ENCODE measurements at places on chromosomes 12 and 14. TPM values are rescaled to one million over a fixed set of nuclear protein-coding genes. Genes with fewer than 3 reads are reported as not detected.
A peak's percentile ranks its signal among the peaks of the same experiment; 100 is the strongest.

KRT6A gene
- 1,688 TPM for total RNA-seq

HOXC10 gene
- total RNA-seq: not detected

TMPRSS12 gene
- total RNA-seq: not detected

ZDHHC22 gene
- not detected for total RNA-seq

DNA sequence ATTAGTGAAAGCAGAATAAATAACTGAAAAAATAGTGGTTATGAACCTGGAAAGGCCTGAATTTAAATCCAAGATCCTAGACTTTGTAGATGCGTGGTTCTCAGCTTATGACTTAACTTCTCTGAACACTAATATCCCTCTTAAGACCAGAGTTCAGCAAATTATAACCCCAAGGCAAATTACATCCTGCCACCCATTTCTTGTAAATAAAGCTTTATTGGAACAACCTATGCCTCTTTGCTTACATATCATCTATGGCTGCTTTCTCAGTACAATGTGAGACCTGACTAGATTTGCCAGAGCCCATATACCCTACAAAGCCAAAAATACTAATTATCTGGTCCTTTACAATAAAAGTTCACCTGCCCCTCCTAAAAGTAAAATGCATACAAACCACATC is 199.1 kb downstream of the MED13L start:
- DNase-seq: no peak

DNA sequence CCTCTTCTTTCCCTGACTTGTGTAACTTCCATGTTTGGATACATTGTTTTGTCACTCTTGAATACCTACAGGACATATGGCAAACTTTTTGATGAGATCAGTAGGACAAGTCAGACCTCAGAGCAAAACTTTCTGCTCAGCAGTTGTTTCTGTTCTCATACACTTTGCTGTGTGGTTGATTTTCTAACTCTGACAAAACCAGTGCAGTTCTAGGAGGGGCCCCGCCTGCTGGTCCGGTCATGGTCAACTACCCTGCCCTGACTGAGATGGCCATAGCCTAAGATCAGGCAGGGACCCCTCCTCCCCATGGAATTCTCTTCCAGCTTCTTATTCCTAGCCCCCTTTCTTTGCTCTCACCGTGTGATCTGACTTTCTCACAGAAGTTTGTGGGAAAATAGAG is 92.8 kb downstream of the OTOGL start:
- DNase-seq: no peak

DNA sequence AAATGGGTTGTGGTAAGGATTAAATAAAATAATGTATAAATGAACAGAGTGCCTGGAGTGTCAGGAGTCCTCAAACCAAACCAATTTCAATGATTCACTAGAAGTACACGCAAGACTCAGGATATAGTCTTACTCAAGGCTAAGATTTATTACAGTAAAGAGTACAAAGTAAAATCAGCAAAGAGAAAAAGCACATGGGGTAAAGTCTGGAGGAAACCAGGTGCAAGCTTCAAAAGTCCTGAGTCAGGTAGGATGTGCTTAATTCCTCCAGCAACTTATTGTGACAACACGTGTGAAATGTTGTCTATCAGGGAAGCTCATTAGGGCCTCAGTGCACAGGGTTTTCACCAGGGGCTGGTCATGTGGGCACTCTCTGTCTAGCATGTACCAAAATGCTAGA is 105.8 kb upstream of the NAP1L1 start:
- DNase-seq: no peak

DNA sequence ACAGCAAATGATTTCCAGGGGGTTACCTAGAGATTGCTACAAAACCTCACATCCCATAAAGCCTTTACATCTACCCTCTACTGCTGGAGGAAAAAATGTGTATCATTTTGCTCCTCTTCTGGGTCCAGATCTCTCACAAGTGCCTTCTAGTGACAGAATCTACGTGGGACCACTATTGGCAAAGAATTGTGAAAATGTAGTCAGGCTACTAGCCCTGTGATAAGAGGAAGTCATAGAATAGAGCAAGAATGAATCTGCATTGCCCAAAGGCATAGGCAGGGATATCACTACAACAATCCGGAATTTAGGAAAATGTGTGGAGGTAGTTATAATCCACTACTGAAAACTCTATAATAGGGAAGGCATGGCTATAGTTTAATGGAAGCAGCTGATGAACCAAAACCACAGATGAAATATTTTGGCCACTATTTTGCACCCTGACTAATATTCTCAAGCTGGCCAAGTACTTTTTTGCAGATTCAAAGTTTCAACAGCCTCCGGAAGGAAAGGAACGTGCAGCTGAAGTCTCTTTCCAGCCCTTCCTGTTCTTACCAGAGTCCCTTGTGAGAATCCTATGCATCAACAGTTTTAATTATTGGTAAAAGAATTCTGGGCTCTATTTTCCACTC is 176.8 kb downstream of the PHLDA1 start:
- no peak for DNase-seq

DNA sequence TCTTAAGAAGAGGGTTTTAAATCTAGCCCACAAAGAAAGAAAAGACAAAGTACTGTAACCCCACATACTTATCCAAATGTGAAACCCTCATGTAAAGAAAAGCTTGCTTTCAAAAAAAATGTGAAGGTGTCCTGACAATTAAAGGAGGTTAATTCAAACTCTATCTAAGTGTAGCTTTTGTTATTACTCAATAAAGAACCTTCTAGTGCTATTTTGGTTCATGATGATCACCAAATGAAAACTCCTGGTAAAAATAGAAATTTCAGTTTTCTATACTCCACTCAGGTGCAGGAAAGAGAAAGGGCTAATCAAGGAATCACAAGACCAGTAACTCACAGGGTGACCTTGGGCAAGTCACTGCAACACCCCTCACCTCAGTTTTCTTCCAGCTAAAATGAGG is 1.6 kb downstream of the STAB2 start:
- DNase-seq: no peak

DNA sequence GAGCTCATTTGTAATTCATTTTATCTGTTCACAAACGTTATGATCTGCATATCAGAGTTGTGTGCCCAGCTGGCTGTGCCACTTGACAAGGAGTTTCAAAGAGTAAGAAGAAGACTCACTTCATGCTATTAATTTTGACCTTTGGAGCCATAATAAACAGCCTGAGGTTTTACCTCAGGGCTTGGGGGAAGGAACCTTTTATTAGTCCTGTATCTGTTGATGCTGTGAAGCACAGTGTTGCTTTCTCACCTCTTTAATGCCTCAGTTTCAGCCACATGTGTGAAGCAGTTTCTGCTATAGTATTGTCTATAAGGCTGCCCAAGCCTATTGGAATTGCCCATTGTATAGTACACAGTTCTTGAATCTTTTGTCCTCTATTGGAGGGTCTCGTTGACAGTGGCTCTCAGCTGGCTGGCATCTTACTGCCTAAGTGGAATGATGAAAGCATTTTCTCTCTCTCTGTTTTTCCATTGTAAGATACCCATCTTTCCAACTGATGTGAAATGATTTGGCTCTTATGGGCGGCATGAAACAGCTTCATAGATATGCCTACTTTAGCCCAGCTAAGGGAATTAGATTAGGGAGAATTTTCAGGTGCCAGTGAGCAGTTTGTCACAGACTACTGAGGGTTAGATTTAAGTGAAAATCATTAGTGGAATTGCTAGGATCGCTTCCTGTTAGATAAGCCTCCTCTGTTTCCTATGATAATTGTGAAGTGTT is 34.7 kb downstream of the GPATCH2L start:
- no peak for DNase-seq

DNA sequence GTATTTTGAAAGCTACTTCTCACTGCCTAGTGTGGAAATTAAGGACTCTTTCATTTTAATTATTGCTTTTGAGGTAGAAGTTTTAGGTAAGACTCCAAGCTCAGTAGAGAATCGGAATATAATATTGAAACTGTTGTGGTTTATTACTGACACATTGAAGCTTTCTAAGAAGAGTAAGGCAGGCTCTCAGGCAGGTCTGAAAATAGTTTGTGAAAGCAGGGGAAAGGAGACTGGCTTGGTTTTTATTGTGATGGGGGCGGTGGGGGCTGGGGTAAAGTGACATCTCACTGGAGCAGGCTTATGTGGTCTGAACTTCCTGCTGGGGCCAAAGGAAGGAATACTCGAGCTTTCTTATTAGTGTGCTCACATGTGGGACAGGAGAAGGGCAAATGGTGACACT is 79.5 kb downstream of the OTOGL start:
- DNase-seq: no peak

- DNase-seq: peak; percentile 56
Observed at GRCh38 chr12:17992002-17992656, 97.9 kb downstream of the RERGL start.

DNA sequence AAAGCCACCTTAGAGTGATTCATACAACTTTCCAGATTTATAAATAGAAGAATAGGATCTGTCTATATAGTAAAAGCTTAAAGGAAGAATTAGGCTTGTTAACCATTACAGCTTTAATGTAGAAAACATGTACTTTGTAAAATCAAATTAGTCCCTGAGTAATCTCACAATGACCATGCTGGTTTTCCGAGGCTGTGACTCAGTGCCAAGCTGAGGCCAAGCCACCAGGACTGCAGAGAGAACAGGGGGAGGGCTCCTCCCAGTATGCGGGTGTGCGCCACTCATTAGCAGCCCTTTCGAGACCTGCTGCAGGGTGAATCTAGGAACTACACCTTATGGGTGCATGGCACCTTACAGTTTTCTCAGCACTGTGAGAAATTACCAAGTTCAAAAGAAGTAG is 167.0 kb downstream of the EFCAB11 start:
- peak; percentile 6 for DNase-seq

DNA sequence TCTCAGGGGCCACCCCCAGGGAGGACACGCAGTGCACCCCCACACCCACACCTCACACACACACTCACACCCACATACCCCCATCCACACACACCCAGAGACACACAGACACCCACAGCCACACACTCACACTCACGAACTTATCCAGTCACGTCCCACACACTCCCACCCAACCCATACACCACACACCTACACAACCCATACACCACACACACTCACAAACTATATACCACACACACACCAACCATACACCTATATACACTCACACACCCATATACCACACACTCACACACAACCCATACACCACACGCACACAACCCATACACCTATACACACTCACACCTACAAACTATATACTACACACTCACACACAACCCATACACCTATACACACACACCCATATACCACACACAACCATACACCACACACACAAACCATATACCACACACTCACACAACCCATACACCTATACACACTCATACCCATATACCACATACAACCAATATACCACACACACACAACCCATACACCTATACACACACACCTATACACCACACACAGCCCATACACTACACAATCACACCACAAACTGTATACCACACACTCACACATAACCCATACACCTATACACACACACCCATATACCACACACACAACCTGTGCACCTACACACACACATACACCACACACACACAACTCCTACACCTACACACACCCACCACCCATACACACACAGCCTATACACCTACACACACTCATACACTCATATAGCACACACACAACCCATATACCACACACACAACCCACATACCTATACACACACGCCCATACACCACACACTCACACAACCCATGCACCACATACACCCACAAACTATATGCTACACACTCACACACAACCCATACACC is 42.7 kb downstream of the TMEM121 start:
- DNase-seq: no peak

DNA sequence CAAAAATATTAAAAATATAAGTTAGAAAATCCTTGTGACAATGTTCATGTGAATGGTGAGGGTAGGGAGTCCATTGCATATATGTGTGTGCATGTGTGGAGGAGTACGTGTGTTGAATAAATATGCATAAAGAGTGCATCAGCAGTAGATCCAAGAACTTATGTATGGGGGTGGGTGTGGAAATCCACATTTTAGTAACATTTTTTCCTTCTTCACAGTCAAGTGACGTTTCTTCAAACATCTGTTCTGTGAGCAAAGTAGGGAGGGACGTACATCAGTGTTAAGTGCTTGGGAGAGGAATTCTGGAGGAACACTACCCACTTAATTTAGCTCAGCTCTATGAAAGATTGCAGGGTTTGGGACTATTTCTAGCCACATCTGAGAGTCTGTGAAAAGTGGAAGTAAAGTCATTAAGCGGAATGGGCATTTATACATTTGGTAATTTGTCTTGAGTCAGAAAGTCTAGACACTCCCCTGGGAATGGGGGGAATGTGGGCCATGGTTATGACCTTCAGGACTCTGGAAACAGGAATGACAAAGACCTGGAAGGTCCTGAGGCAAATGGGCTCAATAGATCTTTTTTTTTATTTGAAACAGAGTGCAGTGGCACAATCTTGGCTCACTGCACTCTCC is 156.4 kb upstream of the PLXNC1 start:
- no peak for DNase-seq
